ENCODE measurements at places on chromosomes 2 and 18.

DNA sequence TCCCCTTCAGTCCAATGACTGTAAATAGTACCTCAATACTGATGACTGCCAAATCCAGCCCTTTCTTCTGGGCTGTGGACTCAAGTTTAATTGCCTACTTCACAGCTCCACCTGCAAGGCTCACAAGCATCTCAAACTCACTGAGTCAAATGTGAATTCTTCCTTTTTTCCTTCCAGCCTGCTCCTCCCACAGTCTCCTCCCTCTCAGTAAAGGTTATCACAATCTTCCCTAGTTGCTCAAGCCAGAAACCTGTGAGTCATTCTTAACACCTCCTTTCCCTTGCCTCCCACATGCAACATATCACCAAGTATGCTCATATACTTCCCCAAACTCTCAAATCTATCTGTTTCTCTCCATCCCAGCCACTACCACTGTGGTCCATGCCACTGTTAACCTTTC lies 3.7 kb upstream of the MFSD6 start:
- DNase-seq, result no peak

DNA sequence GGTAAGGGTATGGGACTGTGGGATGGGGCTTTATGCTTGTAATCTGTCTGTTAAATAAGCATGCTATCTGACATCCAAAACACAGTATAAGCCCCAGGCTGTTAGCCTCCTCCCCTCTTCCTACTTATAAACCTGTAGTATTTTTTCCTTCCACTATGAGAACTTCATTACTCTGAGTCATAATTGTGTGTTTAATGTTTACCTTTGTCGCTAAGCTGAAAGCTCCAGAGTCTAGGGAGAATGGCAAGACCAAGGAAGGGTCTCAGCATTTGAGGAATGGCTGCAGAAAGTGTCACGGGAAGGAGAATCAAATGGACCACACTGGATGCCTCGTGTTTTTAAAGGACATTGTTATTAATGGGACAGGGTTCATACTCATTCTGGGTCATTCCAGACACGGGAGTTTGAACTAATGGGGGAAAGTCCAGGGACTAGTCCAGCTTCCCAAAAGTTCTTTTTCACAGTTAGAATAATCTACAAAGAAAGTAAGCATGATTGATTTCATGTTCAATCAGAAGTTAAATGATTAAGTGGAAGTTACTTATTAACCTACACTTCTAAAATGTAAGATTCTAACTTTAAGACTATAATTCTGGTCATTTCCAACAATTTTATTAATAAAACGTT lies 292.2 kb downstream of the AFF3 start:
- no peak for DNase-seq

DNA sequence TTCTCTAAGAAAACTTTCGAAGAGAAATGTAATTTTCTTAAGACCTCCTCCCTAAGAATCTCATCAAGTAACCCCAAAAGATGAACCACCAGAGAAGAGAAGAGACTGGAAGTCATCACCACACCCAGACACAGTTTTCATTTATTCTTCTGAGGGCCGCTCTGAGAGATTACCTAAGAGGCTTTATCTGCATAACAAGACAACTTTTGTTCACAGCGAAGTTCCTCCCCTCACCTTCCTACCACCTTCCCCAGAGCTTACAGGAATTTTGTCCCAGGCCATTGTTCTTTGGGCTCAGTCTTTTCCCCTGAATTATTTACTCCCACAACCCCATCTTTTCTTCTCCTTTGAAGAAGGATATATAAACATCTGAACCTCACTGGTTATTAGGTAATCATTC lies 92.8 kb downstream of the AKAIN1 start:
- no peak for DNase-seq

- no peak for DNase-seq
These were observed 2.5 kb downstream of the HPCAL1 start for GRCh38 chr2:10305254-10305635.

- DNase-seq, result no peak
These were observed 13.1 kb downstream of the CTLA4 start for GRCh38 chr2:203880557-203881125.

GRCh38 chr2:207238831-207239701 lies 73.3 kb upstream of the KLF7 start:
- DNase-seq, result no peak

GRCh38 chr2:185187421-185187820 lies 551.2 kb upstream of the FSIP2 start:
- no peak for DNase-seq

DNA sequence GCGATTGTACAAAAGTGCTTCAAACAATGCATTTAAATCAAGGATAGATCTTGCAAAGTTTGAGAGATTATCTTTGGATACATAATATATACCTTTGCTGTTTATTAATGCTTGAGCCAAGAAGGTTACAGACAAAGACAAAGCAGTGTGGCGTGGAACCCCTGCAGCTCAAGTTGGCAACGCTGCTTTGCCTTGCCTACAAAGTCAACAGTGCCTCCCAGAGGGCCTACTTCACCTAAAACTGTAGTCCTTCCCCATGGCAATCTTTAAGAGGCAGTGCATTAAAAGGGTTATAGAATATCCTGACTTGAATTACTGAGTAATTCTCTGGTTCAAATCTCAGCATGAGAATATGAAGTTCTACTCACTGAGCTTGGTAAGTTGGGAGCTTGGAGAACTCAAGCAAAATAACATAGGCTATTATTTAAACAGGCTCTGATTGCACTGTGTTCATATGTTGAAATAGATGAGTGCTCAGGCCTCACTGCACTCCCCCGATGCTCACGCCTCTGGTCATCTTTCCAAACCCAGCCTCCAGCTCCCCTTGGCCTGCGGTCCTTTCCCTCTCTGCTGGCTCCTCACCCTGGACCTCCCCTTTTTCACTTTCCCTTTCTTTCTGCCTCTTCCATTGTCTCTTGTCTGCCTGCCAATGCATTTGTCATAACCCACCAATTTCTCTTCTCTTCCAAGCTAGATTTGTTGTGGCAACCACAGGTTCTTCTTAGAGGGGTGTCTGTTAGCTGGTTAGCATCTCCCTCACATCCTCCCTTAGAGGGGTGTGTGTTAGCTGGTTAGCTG lies 96.5 kb downstream of the MYT1L start:
- DNase-seq, result no peak

- DNase-seq, result no peak
These were observed 304.4 kb upstream of the ZC3H15 start for GRCh38 chr2:186181625-186182024.

GRCh38 chr2:127608061-127609030 lies 37.6 kb upstream of the GPR17 start:
- no peak for DNase-seq

GRCh38 chr2:217289177-217289906 lies 429.5 kb upstream of the TNP1 start:
- DNase-seq, result no peak
